ENCODE measurements at places on chromosomes 3 and 15. TPM values are rescaled to one million over a fixed set of nuclear protein-coding genes. Genes with fewer than 3 reads are reported as not detected.

GRCh38 chr3:129593595-129594339, 12.7 kb downstream of the PLXND1 start:
- no peak for DNase-seq

The TTLL13 gene
- total RNA-seq: not detected

- no peak for DNase-seq
Observed at GRCh38 chr15:96329403-96329981, 1.0 kb upstream of the NR2F2 start.

DNA sequence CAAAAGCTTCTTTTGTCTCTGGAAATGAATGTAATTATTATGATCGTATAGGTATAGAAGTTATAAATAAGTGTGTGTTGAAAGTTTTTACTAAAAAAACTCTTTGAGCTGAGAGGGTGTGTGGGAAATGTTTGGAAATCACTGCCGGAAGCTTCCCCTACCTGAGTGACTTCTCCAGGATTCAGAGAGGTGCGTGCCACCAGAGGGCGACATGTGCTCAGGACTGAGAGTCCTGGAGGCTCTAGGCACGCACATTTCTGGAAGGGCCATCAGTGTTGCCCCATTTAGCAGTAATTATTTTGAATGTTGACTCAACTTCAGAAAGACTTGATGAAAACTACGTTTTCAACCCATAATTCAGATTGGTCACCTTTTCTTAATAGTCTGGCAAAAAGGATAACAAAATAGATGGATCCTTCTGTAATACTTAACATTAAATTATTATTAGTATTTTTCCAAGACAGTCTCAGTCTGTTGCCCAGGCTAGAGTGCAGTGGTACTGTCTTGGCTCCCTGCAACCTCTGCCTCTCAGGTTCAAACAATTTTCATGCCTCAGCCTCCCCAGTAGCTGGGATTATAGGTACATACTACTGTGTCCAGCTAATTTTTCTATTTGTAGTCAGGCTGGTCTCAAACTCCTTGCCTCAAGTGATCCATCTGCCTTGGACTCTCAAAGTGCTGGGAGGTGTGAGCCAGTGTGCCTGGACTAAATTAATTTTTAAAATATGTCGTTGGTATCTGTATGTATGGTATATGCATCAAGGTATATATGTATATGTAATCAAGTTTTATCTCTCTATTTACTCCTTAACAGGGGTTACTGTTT, 34.5 kb downstream of the GPR171 start:
- peak; percentile 75 for DNase-seq

The GP9 gene
- total RNA-seq: not detected

DNA sequence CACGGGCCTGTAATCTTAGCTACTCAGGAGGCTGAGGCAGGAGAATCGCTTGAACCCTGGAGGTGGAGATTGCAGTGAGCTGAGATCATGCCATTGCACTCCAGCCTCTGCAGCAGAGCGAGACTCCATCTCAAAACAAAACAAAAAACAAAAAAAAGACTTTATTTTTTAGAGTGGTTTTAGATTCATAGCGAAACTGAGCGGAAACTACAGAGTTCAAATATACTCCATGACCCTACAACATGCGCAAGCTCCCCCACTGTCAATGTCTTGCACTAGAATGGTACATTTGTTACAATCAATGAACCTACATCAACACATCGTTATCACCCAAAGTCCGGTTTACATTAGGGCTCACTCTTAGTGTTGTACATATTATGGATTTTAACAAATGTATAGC, 2.2 kb upstream of the CRTAP start:
- DNase-seq: no peak

DNA sequence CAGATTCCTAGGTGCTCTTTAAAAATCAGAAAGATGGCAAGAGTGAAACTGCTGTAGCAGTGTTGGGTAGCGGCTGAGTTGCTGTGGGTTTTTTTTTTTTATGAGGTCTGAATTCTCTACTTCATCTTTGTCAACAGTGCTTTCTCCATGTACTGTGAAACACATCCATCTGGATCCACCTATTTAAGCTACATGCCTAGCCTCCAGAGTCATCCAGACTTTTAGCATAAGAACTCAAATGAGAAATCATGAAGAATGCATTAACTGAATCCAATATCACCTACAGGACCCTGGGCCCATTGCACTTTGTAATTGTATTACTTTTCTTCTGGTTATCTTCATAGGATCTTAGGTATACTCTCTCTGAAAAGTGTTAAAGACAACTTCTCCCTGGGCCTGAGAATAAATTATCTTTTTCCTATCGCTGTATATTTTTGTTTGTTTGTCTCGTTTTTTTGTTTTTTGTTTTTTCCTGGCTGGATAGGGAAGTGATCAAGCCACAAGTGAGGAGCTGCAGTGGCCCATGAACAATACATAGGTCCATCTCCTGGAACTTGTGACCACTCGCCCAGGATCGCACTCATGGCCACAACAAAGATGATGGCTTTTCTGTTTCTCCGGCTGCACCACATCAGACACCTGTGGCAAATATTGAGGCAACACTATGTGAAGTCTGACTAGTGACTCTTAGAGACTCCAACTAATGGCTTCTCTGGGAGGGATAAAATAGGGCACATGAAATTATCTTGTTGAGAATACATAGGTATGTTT, 609.9 kb upstream of the AGTR1 start:
- DNase-seq: no peak

The SPTBN5 gene
- under 0.01 TPM for total RNA-seq

GRCh38 chr3:32437896-32438295, 46.2 kb downstream of the CMTM7 start:
- no peak for DNase-seq

GRCh38 chr15:80662129-80662528, 33.0 kb upstream of the ABHD17C start:
- DNase-seq: peak; percentile 5

The MB21D2 gene
- total RNA-seq: 28.3 TPM

The ADAMTS7 gene
- 0.25 TPM for total RNA-seq

DNA sequence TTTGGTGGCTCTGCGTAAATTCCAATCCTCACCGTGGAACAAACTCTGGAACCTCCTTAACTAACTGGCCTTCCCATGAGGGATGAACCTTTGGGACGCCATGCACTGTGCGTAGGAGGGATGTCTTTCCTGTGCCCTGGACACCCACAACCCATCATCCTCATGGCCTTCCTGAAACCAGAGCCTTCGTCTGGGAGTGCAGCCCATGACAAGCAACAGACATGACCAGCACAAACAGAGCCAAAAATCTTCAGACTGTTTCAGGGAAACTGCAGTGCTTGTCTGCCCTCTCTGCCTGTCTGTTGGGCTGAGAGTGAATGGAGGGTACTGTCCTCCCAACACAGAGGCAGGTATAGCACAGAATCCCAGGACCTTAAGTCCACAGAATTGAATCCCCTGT, 61.1 kb upstream of the BOC start:
- no peak for DNase-seq

DNA sequence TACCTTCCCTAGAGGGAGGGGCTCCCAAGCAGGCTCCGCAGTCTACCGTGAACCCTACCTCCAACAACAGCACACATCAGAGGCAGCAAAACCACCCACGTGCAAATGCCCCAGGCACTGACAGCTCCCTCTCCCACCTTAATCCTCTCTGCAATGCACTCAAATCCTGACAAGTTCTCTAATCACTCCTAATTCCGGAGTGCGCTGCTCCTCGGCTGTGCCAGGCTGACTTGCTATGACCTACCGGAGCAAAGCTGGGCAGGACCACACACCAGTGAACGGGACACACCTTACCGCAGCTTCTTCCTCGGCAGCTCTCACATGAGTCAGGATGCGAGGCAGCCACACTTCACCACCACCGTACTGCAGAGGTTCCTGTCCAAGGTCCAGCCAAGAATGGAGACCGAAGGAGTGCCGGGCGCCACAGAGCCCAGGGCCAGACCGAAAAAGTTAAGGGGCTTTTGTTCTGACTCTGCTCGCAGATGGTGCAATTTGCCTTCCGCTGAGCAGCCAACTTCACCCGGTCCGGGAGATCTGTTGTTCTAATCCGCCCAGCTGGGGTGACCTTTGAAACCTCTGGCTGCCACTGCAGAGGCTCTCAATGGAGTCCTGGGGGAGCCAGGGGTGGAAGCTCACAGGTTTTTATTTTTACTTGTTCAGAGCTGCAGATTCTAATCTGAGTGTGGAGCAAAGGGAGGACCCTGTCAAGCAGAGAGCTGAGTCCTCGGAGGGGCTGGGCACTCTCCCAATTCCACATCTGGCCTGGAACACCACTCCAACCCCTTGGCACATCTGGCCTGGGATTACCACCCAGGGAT, 84.4 kb downstream of the MYLK start:
- DNase-seq: peak; percentile 79

- DNase-seq: no peak
Observed at GRCh38 chr3:127714125-127714571, 41.4 kb downstream of the ABTB1 start.

The HYAL3 gene
- total RNA-seq: 3.0 TPM

- no peak for DNase-seq
Observed at GRCh38 chr3:51275111-51275805, 109.8 kb upstream of the MANF start.

- DNase-seq: peak; percentile 56
Observed at GRCh38 chr3:124097362-124098131, 105.6 kb upstream of the ROPN1 start.

GRCh38 chr3:64518950-64519349, 168.8 kb downstream of the ADAMTS9 start:
- DNase-seq: no peak

The EPHB3 gene
- total RNA-seq: 1.1 TPM

The C3orf85 gene
- total RNA-seq: not detected

DNA sequence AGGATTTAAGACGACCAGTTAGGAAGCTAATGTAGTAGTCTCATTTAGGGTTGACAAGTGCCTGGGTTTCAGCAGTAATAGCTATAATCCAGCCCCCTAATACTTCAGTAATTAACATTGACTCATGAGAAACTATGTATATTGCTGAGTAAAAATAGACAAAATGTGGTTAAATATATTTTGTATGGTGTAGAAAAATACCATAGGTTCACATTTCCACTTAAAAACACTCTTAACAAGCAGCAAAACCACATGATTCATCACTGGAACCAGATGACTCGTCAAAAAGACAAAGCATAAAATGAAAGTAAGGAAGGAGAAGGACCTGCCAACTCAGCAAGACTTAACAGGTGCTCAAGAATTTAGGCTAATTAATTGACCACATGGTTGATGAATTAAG, 288.9 kb downstream of the EFHB start:
- no peak for DNase-seq

GRCh38 chr15:59438625-59439290, 772 bp downstream of the FAM81A start:
- no peak for DNase-seq

GRCh38 chr3:128919988-128920387, 40.6 kb downstream of the ACAD9 start:
- no peak for DNase-seq

The CCDC33 gene
- total RNA-seq: 0.22 TPM

The LMAN1L gene
- not detected for total RNA-seq

DNA sequence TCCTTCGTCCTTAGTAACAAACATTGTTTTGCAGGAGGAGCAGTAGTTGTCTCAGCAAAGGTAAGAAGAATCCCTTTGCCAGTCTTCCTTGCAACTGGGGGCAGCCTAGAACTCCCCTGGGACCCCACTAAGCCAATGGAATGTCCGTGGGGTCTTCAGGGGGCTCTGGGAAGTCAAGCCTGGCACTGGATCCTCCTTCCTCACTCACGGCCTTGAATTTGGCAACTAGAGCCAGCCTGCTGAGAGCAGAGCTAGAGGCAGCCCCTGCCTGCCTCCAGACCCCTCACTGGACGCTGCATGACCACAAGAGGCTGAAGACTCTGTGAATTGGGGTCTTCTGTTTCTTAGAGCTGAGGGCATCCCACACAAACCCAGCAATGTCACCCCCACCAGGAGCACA, 18.6 kb upstream of the PRR23E start:
- DNase-seq: no peak

GRCh38 chr3:146550743-146551510, 6.5 kb upstream of the PLSCR1 start:
- peak; percentile 92 for DNase-seq

DNA sequence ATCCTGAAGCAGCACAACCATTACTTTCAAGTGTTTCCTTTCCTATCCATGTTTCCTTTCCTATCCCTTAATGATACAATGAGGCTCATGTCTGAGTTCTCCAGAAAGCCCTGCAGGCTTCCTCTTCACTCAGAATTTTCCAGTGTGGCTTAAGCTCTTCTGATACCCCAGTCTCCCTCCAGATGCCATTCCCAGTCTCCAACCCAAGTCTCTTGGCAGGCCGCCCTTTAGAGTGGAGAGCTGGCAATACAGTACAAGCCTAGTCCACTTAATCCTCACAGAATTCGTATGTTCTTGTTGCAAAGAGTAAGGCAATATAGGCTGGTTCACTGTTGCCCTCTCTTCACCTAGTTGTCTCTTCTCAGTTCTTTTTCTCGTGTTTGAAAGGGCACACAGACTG, 503.9 kb upstream of the MDFIC2 start:
- no peak for DNase-seq

The NDUFB4 gene
- total RNA-seq: 287 TPM

DNA sequence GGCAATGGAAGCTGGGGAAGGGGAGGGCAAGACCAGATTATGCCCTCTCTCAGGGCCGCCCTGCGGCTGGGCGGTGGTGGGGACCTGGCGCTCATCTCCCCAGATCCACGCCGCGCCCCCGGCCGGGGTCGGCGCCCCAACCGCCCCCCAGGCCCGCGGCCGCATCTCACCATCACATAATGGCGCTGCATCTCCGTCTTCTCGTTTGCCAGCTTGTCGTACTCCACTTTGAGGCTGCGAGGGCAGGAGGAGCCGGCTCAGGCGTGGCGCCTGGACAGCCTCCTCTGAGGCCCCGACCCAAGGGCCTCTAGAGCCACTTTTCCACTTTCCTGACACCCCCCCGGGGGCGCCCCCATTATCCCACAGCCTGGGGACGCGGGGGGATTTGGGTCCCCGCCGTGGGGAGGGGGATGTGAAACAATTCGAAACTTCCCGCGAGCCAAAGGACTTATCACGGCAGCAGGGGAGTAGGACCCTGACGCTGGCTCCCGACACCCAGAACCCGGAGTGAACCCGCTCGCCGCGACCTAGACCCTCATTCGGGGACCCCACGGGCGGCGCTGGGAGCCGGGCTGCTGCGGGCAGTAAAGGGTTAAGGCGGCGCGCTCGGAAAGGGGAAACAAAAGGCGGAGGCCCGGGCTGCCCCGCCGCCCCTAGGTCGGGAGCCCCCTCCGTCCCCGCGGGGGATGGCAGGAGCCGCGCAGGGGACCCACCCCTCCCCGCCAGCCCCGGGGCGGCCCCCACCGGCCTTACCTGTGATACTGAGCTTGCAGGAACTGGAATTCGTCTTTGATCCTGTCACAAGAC, 2.1 kb downstream of the TLE3 start:
- no peak for DNase-seq

DNA sequence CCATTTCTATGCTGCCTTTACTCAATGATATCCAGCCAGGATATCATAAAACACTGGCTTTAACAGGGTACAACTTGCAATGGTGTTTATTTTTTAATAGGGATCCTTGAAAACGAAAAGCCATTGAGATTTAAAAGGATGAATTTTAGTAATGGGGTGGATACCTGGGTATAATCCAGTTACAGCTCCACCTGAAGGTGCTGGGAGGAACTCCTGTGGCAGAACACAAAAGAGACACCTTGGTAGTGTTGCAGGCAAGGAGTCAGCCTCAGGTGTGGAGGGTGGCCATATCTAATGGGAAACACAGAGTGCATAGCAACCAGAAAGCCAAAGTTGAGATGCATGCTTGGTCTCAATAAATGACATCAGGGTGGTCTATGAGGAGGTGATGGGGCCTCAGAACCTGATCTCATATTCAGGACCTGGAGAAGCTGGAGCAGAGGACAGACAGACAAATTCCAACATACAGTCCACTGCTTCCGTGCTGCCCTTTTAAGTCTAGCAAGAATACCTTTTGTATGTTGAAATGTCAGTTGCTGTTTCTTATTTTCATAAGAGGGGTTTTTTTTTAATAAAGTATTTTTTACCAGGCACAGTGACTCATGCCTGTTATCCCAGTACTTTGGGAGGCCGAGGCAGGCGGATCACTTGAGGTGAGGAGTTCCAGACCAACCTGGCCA, 12.0 kb upstream of the PAQR9 start:
- DNase-seq: no peak
